ENCODE measurements at places on chromosomes 1 and 21.
A peak's percentile ranks its signal among the peaks of the same experiment; 100 is the strongest.

DNA sequence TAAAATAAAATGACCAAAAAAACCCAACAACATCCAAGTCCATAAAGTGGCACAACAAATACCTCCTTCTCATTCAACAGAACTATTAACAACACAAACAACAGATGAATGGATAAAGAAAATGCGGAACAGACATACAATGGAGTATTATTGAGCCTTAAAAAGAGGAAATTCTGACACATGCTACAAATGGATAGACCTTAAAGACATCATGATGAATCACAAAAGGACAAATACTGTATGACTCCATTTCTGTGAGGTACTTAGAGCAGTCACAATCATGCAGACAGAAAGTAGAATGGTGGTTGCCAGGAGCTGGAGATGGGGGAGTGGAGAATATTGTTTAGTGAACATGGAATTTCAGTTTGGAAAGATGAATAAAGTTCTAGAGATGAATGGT is 42.6 kb downstream of the EYA3 start:
- DNase-seq: no peak

DNA sequence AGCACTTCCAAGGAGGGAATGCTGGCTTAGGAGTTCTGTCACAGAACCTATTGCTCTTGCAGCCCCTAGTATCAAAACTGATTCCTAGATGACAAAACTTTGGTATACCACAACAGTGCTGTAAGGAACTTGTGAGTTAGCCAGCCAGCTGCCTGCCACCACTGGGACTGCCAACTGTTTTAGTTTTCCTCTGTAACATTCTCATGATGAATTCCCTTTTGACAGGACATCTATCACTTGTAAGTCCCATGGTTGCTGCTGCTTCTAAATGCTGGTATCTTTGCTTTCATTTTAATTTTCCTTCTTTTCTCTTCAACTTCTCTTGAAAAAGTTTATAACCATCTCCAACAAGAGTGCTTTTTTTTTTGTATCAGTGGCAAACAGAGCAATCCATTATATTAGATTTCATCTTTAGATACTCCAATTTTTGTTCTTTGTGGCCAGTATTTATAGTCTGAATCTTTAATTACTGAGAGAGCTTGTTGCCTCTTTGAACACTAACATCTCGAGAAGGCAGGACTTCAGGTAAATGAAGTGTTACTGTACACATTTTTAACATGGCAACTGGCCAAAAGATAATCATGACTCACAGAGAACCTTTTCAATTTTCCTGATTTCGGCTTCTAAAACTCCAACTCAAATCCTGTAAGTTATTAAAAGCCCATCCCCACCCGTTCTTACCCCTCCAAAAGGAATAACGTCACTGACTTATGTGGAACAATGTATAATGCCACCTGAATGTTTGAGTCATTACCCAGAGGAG is 19.8 kb downstream of the DBT start:
- no peak for DNase-seq

- DNase-seq: peak; percentile 29
These were observed 65.7 kb downstream of the DISP1 start for GRCh38 chr1:222880587-222880986.

DNA sequence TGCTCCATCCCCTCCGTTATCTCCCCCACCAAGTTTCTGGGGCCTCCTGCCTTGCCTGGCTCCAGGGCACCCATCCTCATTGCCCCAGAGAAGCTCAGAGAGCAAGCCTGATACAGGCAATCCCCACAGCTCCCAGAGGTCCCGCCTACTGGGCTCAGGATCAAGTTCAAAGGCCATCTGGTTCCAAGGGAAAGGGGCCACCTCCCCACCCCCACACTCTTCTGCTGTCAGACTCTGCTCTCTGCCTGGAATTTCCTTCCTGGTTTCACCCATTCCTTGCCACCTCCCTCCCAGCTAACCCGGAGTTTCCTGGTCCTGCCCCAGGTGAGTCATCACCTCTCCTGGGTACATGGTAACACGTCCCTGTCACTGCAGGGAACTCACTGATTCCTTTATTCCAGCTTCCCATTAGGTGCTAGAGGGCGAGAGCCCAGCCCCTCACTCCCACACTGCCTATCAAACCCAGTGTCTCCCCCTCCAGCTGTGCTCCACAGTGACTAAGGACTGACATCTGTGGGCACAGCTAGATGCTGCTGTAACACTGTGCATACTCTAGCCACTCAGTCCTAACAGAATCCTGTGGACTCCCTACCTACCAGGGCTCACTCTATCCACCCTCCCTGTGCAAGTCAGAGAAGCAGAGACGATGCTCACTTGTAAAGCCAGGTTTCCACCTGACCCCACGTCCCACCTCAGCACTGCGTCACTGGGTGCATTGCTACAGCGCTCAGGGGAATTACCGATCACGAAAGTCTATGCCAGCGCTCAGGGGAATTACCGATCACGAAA is 21.8 kb downstream of the RSPH1 start:
- no peak for DNase-seq

- DNase-seq: no peak
These were observed 15.9 kb downstream of the DUSP10 start for GRCh38 chr1:221725735-221726672.

DNA sequence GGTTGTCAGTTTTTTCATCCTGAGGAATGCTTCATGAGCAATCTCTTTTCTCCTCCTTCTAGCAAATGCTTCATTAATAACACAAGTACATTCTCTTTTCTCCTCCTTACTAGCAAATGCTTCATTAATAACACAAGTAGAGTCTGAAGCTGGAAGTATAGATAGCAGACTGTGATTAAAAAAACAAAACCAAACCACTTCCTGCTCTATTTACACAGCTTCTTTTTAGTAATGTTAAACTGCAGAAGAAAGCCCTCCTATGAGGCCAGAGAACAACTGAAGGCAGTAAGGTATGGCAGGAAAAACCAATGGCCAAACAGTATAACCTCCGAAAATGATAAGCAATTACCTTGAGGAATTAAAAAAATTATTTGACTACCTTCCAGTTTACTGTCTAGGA is 90.1 kb downstream of the ZSWIM5 start:
- no peak for DNase-seq

- no peak for DNase-seq
These were observed 145.0 kb downstream of the PATJ start for GRCh38 chr1:61887076-61887867.

GRCh38 chr1:107949467-107950253 is 15.3 kb downstream of the VAV3 start:
- DNase-seq: no peak

DNA sequence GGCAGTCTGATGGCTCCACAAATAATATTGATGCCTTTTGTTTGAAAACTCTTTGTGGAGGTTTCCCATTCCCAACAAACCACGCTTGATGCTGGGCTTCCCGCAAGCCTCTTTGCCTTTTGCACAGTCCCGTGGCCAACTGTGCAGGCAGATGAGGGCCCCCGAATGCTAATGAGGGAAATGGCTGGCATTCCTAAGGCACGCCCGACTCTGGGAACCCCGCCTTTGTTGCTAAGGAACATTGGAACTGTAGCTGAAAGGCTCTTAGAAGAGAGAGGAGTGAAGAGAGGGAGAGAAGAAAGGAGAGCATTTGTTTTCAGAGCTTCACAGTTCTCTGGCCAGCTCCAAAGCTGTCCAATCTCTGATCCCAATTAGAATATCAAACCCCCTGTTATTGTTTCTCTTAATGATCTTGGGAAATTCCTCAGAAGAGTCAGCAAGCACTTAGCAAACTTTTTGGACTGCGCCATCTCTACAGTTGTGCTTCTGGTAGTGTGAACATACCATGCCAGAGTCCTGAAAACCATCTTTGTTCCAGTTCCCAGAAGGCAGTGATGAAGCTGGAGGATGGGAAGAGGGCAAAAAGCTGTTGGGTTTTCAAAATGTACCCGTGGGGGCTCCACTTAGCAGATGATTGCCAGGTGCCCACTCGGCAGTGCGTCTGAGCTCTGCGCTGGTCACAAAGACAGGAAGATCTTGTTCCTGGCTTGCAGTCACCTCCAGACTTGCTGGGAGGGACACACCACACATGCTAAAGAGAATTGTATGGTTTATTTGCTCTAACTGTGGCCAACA is 60.1 kb upstream of the CYP2J2 start:
- no peak for DNase-seq

DNA sequence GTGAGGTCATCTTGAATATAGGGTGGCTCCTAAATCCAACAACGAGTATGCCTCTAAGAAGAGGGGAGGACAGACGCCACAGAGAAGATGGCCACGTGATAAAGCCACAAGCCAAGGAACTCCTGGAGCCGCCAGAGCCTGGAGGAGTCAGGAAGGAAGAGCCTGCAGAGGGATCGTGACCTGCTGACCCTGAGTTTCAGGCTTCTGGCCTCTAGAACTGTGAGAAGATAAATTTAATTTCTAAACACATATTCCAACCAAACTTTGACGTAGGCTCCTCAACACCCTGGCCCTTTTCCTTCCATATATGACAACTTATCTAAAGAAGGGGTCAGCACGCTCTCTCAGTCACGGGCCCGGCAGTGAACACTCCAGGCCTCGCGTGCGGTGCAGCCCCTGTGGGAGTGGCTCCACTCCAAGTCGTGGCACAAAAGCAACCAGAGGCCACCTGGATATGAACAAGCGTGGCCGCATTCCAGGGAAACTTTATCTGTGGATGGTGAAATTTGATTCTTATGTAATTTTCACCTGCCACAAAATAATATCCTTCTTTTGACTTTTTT is 138.6 kb upstream of the AJAP1 start:
- no peak for DNase-seq

- DNase-seq: no peak
These were observed 20.6 kb downstream of the PTGFR start for GRCh38 chr1:78511334-78511733.

All from AG04450 (cell line).